ENCODE measurements at places on chromosomes 7 and 10.

DNA sequence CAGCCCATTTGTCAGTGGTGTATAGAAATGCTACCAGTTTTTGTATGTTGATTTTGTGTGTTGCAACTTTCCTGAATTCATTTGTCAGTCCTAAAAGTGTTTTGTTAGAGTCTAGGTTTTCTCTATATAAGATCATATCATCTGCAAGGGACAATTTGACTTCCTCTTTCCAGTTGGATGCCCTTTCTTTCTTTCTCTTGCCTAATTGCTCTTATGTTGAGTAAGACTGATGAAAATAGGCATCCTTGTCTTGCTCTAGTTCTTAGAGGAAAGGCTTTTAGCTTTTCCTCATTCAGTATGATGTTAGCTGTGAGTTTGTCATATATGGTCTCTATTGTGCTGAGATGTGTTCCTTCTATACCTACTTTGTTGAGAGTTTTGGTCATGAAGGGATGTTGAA is 161.7 kb upstream of the TPK1 start:
- no peak for DNase-seq

- no peak for DNase-seq
Observed at GRCh38 chr10:2120746-2121145, 383.4 kb upstream of the ADARB2 start.

GRCh38 chr7:137657476-137658189 is 189.1 kb downstream of the DGKI start:
- no peak for DNase-seq

GRCh38 chr10:50651808-50652207 is 28.1 kb upstream of the SGMS1 start:
- DNase-seq: no peak

DNA sequence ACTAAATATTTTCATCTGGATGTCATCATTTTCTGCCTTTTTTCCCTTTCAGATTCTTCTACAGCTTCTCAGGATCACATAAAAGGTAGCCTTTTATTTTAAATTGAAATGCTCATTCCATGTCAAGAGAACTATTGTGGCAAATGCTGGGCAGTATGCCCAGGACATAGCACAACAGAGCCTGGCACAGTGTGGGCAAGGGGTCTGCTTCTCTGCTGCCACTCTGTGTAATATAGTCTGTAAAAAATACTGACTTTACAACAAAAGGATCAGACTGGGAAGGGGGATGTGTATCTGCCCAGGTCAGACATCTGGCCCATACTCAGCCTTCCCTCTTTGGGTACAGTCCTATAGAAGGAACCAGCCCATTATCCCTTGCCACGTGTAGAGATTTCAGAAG is 62.7 kb downstream of the CUZD1 start:
- no peak for DNase-seq

DNA sequence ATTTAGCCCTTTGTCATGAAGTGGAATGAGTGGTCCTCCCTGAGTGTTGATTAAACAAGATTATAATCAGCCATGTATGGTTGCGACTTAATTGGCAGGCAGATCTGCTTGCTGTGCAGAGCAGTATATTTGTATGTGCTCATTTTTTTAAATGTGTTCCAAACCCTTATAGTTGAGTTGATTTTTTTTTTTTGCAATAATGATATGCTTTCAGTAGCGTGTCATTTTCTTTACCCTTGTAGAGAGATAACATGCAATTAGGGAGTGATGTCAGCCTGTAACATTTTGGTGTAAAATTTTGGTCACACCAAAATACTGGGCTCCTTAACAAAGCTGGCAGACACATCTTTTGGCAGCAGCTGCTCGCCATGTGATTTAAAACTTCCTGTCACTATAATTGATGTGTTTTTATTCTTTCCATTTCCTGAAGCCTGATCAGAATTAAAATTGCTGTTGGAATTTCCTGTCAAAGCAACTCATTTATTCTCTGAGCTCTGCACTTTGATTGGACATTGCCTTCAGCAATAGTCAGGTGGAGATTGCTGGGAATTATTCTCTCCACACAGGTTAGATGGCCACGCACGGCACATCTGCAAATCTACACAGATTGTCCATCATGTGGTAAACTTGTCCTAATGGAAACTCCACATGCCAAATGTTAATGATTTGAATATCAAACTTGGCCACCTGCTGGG is 125.3 kb downstream of the DYNC1I1 start:
- no peak for DNase-seq

GRCh38 chr10:34141032-34141680 is 673.9 kb downstream of the PARD3 start:
- DNase-seq: no peak

GRCh38 chr7:123494193-123494796 is 40.1 kb downstream of the IQUB start:
- peak; percentile 11 for DNase-seq

GRCh38 chr7:87144173-87144657 is 8.0 kb upstream of the DMTF1 start:
- no peak for DNase-seq

- no peak for DNase-seq
Observed at GRCh38 chr10:1130995-1131790, 75.0 kb downstream of the WDR37 start.

- no peak for DNase-seq
Observed at GRCh38 chr10:89621438-89621837, 23.6 kb downstream of the PANK1 start.

GRCh38 chr10:89699581-89700064 is 1.8 kb upstream of the KIF20B start:
- no peak for DNase-seq

GRCh38 chr10:119477444-119477843 is 65.1 kb downstream of the RGS10 start:
- DNase-seq: no peak

DNA sequence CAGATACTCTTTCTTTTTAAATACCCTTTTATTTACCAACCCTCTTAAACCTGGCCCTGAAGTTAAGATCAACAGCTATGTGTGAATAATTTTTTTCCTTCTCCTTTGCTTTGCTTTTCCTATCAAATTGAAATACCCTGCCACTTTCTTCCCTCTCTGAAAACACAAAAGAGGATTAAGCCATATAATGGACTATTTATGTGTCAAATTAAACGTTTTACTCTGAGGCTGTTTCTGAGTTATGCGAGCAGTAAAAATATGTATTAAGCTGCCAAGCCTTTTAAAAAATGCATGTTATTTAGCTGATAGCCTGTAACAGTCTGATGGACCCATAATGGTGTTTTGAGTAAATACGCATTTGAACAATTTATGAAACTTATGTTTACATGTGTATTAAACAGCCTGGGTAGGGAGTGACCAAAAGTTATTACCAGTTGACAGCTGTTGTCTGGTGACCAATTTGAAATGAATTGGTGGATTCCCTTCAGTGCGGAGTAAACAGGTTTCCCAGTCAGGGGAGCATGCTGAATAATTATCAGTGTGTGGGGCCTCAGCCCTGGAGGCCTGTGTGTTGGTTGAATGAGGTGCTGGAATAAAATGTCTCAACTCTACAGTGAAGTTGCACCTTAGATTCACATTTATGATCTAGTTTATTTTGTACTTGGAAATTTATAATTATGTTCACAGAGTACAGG is 89.6 kb downstream of the AUTS2 start:
- no peak for DNase-seq

- DNase-seq: no peak
Observed at GRCh38 chr10:51733057-51733456, 33.7 kb upstream of the CSTF2T start.

GRCh38 chr7:44099669-44100068 is 4.5 kb upstream of the AEBP1 start:
- DNase-seq: no peak

DNA sequence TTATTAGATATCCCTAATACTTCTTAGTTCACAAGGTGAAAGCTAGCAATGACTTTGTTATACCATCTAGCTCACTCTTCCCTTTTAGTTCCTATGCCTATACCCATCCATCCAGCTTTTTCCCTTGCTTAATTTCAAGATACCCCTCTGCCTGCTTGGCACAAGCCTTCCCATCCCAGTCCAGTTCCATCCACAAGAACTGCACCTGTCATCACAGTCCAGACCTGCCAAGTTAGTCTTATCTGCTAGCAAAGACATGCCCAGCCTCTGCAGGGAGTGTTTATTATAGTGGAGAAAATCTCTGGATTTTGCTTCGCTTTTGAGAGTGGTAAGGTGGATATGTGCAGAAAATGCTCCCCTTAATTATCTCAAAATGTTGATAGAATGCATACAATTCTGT is 158.2 kb downstream of the ST7 start:
- DNase-seq: no peak

DNA sequence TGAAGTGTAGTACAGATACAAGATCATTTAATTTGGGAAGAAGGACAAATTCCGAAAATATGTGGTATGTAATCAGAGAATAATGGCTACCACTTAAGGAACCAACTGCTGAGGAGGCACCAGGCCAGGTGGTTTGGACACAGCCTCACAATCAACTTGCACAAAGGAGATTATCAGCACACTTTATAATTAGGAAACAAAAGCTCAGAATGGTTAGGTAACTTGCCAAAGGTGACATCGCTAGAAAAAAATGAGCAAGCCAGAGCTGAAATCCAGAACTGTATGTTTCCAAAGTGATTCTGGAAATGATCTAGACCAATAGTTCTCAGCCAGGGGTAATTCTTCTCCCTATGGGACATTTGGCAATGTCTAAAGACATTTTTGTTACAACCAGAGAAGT is 36.6 kb downstream of the ERCC6 start:
- no peak for DNase-seq

DNA sequence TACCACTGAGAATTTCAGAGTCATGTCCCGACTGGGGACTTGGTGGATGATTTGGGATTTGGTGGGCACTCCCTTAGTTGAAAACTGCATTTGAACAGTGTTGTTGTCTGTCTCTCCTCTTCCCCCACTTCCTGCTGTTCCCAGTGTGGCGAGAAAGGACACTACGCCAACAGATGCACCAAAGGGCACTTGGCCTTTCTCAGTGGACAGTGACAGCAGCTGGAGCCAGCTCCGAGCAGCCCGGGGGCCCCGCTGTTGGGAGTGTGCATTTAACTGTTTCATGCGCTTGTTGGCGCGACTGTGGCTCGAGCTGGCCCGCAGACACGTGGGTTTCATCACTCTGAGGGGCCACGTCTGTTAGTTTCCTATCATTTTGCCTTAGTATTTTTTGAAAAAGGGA is 9.7 kb downstream of the ATP5MF start:
- DNase-seq: no peak

Data from mammary epithelial cell (primary cell).